ENCODE measurements at places on chromosomes 4 and X.

DNA sequence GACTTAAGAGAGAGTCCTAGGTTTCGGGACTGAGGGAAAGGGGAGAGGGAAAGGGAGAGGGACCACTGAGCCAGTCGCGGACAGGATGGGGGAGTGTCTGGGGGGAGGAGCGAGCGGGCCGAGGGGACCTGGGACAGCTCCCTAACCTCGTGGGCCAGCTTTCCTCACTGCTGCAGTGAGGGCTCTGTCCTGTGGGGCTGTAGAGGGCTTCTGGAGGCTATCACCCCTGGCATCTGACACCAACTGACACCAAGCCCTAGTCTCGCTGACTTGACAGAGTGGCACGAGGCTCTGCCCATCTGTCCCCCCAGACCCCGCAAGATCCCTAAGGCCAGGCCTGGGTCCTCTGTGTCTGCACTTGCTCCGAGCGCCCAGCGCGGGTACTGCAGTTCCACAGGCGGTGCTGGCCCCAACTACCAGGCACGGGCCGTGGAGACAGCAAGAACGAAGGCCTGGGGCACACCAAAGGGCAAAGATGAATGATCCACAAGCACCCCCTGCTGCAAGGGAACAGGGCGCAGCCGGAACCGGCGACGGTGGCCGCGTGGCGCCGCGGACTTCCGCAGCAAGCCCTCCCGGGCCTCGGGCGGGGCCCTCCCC, 465 bp downstream of the HAUS7 start:
- DNase-seq = no peak

- no peak for DNase-seq
Measured at GRCh38 chr4:22596409-22596808, 80.5 kb upstream of the ADGRA3 start.

GRCh38 chr4:15765910-15766697, 12.0 kb upstream of the CD38 start:
- DNase-seq = peak; percentile 69

DNA sequence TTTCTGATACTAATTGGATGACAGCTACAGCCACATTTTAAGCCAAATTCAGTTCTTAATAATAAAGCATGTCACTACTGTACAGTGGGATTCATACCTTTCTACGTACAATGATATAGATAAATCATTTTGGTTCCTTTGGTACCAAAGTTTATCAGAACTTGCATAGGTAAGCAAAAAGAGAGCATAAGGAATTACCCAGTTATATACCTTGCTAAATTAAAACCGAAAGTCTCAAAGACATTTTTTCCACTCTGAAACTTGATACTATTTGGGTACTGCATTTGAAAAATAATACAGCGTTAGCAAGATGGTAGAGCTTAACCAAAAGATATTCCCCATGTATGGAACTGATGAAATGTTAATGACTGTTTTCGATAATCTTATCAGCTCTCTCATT, 400.9 kb upstream of the ADGRL3 start:
- DNase-seq = no peak

GRCh38 chr4:1477045-1477840, 71.0 kb upstream of the NKX1-1 start:
- no peak for DNase-seq

GRCh38 chrX:42954880-42955279, 176.9 kb upstream of the PPP1R2C start:
- no peak for DNase-seq

- DNase-seq = no peak
Measured at GRCh38 chrX:153725039-153725831, 579 bp downstream of the ABCD1 start.

- no peak for DNase-seq
Measured at GRCh38 chr4:183807420-183808096, 97.5 kb upstream of the STOX2 start.

- no peak for DNase-seq
Measured at GRCh38 chr4:103443324-103443723, 245.2 kb upstream of the CENPE start.

DNA sequence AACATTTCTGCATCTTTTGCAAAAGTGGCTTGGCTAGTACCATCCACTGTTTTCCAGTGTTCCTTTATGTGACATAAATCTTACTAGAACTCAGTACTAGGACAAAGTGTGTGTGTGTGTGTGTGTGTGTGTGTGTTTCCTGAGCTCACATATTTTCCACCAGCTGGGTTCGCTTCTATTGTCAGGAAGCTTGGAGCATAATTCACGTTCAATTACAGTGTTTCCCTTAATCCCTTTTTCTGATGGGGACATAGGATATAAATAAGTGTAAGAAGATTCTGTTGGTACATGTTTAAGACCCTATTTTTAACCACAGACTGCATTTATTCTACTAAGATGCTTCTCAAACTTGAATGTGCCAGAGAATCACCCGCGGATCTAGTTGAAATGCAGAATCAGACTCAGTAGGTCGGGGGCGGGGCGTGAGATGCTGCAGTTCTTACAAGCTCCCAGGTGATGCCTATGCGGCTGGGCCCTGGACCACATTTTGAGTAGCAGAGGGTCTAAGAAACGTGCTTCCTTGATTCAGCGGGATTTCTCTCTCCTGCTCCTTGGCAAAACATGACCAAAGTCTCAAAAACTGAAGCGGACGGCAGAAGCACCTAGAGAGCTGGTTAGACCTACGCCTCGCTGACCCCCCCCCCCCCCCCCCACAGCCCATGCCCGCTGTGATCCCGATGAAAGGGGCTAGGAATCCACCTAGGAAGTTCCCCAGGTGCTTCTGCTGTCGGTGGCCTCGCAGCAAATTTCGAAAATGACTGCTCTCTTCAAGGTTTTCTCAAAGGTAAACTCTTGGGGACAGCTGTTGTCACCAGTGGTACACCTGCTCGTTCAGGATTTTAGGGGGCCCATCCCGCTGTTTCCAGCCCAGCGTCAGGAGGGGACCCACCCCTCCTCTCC, 797 bp downstream of the CD99L2 start:
- peak; percentile 27 for DNase-seq

- DNase-seq = no peak
Measured at GRCh38 chrX:40950546-40950945, 134.7 kb upstream of the USP9X start.
